Sigmoid colon (tissue), 7 donors: ENCODE measurements at places on chromosomes 5 and 9. TPM values are rescaled to one million over a fixed set of nuclear protein-coding genes. Genes with fewer than 3 reads are reported as not detected.

CMBL gene
- total RNA-seq: 21.3 TPM

PDGFRB gene
- 59.6 TPM for total RNA-seq

ANKRD18A gene
- total RNA-seq: under 0.01 TPM

OXCT1 gene
- 35.0 TPM for total RNA-seq
